ENCODE measurements at places on chromosomes 6 and 20.

DNA sequence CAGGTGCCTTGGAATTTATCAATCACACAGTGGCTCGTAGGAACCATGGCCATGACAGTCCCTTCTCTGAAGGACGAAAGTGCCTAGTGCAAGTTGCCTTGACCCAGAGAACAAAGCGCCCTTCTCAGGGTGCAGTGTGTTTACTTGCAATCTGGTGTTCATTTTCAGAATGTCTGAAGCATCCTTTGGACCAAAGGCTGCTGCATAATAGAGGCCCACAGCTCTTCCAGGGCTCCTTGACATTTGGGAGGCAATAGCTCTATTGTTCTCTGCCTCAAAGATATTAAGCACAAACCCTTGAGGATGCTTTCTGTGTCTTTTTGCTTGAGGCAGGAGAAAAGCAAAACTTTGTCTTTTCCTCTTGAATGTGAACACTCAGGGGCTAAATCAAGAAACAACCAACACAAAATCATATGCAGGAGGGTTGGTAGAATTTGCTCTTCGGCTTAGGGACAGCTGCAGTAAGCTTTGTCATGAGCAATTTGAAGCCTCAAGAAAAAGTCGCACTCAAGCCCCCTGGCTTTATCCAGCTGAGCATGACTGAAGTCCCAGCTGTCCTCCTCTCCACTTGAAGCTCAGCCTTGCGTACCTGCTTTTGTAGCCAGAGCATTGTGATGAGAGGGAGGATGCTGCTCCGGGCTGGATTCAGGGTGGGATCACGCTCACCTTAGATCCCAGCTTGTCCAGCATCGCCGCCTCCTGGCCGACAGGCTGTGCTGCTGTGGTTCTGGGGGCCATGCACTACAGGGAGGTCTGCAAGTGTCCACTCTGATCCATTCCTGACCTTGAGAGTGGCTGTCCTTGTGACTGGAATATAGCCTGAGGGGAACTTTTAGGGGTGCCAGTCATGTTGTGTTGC is 495.4 kb downstream of the CDH26 start:
- no peak for DNase-seq

GRCh38 chr6:56863366-56863765 is 91.5 kb upstream of the BEND6 start:
- no peak for DNase-seq

DNA sequence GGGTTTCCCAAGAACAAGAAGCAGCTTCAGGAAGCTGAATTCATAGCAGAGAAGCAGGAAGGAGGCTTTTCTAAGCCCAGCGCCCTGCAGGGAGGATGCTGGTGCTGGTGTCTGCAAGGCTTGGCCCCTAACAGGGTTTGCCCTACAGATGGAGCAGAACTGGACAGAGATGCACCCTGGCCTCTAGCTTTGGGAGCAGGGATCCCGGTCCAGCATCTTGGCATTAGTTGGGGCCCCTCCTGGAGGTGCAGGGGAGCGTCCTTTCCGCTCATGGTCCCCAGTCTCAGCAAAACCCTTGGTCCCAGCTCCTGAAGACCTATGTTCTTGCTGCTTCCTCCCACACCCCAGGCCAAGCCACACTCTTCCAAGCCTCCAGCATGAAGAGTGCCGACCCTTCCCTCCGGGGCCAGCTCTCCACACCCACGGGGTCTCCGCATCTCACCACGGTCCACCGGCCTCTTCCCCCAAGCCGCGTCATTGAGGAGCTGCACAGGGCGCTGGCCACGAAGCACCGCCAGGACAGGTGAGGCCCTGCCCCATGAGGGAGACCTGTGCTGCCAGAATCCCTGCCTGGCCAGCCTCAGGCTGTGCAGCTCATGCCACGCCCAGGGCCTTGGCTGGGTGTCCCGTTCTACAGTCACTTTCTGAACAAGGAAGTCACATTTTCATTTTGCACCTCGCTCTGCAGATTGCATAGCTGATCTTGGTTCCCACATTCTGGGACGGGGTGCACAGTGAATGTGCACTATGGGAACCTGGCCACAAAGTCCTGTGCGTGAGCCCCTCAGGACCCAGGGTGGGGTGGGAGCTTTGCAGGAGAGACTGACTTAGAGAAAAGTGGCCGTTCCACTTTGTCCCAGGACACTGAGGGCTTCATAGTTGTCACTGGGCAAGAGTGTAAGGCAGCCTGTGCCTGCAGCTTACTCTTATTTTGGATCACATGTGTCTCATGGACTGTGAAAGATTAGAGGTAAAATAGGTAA is 160.2 kb downstream of the SYCP2 start:
- peak; percentile 77 for DNase-seq

- peak; percentile 87 for DNase-seq
Measured at GRCh38 chr6:70884074-70884983, 72.5 kb downstream of the B3GAT2 start.

GRCh38 chr6:82144007-82144851 is 103.3 kb downstream of the IBTK start:
- peak; percentile 28 for DNase-seq

- no peak for DNase-seq
Measured at GRCh38 chr6:131331151-131331550, 195.9 kb downstream of the AKAP7 start.

GRCh38 chr6:75600768-75601167 is 912 bp upstream of the SENP6 start:
- DNase-seq = no peak

- no peak for DNase-seq
Measured at GRCh38 chr6:2748183-2748582, 2.5 kb downstream of the MYLK4 start.

- DNase-seq = no peak
Measured at GRCh38 chr6:114010540-114010939, 39.6 kb upstream of the HDAC2 start.

All from lower leg skin (tissue), 4 donors.